ENCODE measurements at places on chromosomes 2 and 18.

- DNase-seq: no peak
These were observed 56.5 kb upstream of the TMEM247 start for GRCh38 chr2:46422717-46423394.

GRCh38 chr2:74041182-74041581, 56.5 kb downstream of the TET3 start:
- no peak for DNase-seq

GRCh38 chr18:55018602-55019001, 59.3 kb upstream of the CCDC68 start:
- DNase-seq: no peak

DNA sequence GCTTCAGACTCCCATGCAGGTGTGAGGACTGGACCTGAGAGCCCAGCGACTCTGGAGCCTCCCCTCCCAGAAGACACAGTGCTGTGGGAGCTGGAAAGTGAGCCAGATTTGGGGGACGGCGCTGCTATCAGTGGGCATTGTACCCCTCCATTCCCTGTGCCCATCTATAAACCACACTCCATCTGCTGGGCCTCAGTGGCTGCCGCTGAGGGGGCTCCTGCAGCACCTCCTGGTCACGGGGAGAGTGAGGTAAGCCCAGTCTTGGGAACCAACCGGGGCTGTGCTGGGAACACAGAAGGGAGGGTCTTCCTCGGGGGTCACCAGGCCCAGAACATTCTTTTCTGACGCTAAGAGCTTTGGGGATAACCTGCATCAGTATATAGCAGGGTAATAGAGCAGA, 9.5 kb downstream of the PSD4 start:
- no peak for DNase-seq

- no peak for DNase-seq
These were observed 261.1 kb upstream of the TRIB2 start for GRCh38 chr2:12455661-12456060.

All from CD4-positive, alpha-beta T cell treated with Interleukin-17A for 1 hour (primary cell).